Fibroblast of lung (primary cell): ENCODE measurements at places on chromosomes 1 and 21.

DNA sequence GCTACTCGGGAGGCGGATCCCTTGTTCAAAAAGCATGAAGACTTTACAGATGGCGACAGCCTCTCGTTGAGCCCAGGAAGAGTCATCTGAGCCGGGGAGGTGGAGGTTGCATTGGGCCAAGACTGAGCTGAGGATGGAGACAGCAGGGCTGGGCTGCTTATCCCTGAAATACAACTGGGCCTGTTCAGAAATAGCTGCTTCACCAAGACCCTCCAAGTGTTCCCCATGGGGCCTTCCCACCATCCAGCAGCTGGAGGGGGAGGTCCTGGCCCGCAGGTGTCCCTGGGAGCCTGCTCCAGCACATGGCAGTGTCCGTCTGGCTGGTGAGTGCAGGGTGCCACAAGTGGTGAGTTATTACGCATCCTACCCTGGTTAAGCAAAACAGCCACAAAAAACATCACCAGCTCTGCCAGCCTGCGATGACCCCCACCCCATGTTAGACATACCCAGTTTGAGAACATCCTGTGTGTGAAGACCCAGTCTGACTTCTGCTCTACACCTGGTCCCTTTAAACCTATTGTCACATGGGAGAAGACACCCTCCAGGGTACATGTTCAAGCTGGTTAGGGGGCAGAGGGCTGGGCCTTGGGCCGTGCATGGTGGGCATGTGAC, 93.1 kb upstream of the TMPRSS2 start:
- no peak for DNase-seq

GRCh38 chr1:111867868-111868440, 112.3 kb downstream of the DDX20 start:
- no peak for DNase-seq

DNA sequence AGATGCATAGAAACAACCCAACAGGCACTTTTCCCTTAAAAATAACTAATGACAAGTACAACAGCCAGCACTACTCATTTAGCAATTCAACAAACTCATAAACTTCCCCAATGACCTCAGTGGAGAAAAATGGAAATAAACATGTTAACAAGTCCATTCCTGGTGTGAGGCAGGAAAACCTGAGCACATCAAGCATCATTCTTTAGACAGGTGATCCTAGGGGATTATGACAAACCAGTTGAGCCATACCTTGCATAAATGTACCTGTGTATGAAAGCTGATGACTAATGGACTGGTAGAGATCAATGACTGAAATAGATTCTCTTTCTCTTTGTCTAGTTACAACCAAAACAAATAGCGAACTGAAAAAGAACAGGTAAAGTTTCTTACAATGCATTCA, 7.0 kb downstream of the COL24A1 start:
- DNase-seq: no peak

GRCh38 chr1:201178718-201179117, 11.9 kb upstream of the IGFN1 start:
- no peak for DNase-seq

- DNase-seq: no peak
Measured at GRCh38 chr1:108533351-108534083, 26.4 kb upstream of the EEIG2 start.
